ENCODE measurements at places on chromosomes 1 and 21.
A peak's percentile ranks its signal among the peaks of the same experiment; 100 is the strongest.

DNA sequence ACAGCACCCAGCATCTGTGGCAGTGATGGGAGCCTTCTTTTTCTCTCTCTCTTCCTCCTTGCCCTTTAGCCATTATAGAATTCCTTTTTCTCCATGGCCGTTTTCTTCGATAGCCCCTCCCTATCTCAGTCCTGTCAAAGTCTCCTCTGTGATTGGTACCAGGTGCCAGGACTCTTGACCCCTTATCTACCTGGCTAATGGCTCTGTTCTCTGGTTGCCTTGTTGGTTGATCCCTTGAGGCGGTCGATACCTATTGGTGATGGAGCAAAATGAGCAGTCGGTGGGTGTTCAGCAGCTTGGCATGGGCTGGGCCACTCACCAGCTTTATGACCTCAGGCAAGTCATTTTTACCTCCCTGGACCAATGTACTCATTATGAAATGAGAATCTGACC is 2.0 kb downstream of the ATF3 start:
- no peak for DNase-seq

- no peak for DNase-seq
These were observed 85.2 kb downstream of the TRIM11 start for GRCh38 chr1:228321435-228321834.

GRCh38 chr1:4256351-4256750 is 356.3 kb upstream of the C1orf174 start:
- DNase-seq, result no peak

DNA sequence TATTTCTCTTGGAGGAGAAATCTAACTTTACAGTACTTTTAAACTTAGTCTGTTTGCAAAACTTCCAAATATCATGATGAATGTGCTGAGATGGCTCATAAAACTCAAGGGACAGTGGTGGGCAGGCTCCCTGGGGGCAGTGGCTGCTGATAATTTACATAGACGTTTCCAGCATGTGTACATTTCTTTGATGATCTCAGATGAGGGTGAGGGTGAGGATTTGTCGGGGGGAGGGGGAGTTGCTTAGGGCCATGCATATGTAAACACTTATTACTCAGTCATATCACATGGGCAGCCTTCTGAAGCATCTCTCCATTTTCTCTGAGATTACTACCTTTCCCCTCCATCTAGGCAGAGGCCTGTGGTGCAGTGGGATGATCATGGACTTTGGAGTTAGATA is 152.9 kb upstream of the HMGB4 start:
- DNase-seq, result no peak

DNA sequence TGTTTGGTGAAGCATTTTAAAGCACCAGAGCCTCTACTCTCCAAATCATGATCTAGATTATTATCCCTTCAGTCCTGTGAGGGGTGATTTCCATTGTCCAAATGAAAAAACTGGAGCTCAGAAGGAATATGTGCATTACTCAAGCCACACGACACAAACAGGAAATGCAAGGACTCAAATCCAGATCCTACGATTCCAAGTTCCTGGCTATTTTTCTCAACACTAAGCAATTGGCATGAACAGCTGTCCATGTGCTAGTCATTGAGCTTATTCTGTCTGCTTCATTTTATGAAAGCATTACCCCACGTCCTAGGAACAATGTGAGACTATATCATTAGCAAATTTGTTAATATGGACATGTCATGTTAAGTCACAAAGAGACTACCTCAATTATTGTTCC is 273.1 kb upstream of the LYPLAL1 start:
- DNase-seq, result no peak

DNA sequence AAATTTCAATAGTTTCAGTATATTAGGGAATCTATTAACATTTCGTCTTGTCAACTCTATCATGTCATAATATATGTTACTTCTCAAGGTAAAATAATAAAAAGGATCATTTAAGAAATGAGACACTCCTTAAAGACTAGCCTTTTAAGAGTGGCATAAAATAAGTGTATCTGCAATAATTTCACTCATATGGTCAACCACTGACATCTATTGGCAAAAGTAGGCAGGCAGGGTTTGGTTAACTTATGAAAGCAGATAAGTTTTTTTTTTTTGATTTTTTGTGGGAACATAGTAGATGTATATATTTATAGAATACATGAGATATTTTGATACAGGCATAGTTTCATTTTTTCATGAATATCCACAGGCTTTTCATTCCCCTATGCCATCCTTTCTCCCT is 5.5 kb upstream of the RGS21 start:
- DNase-seq, result peak; percentile 5

GRCh38 chr1:4027492-4028138 is 127.5 kb upstream of the C1orf174 start:
- DNase-seq, result no peak

DNA sequence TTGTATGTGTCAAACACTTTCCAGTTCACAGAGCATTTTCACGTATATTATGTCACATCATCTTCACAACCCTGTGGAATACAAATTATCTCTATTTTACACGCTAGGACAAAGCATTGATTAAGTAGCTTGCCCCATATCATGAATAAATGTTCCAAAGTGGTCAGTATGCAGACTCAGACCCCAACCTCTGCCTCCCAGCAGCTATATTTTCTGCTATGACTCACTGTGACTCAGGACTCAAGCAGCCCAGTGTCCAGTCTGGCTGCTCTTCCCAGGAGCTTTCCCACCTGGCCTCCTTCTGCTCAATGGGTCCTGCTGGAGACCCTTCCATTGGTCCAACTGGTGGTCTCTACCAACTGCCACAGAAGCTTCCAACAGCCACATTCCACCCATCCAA is 56.0 kb upstream of the RAP1A start:
- no peak for DNase-seq

GRCh38 chr1:116231752-116232151 is 120.6 kb downstream of the MAB21L3 start:
- no peak for DNase-seq

GRCh38 chr1:184753117-184753516 is 1.5 kb downstream of the EDEM3 start:
- no peak for DNase-seq

DNA sequence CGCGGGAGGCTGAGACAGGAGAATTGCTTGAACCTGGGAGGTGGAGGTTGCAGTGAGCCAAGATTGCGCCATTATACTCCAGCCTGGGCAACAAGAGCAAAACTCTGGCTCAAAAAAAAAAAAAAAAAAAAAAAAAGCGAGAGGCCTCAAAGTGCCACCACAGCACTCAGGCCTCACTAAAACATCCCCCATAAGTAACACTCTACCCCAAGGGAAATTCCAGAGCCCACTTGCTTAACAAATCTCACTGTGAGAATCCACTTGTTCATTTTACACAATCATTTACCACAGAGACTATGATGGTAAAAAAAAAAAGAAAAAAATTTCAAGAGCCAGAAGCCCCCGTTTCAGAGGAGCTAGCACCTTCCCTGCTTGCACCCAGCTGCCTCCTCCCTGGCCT is 26.3 kb upstream of the EXOSC10 start:
- no peak for DNase-seq

DNA sequence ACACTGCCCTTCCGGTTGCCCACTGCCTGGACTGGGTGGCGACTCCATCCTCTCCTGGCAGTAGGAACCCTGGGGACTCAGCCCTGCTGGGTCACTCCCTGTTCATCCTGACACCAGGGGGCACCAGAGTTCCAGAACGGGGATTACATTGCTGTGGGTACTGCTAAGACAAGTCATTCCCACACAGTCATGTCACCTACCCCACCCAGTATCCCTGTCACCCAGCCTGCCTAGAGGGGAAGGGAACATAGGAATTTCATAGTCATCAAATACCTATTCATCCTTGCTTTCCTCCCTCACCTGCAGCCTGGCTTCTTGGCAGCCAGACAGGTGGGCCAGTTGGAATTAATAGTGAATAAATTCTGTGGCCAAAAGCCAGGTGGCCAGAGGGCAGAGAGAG is 9.8 kb upstream of the SFN start:
- DNase-seq, result peak; percentile 90

GRCh38 chr1:39668111-39668510 is 3.8 kb downstream of the NT5C1A start:
- no peak for DNase-seq

DNA sequence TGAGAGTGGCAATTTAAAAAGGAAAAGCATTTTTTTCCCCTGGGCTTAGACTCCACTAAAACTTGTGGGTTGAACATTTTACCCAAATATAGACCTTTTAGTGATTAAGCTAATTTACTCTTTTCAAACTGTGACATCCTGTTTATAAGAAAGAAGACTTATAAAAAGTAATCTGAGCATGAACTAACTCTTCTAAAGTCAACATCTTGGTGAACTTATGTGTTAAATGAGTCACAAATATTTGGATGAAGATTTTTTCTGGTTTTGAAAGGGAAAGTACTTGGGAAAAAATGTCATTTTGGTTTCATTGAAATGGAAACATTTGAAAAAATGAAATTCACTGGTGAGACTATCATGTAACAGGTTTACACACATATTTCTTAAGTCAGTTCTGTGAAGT is 109.8 kb downstream of the KCNK2 start:
- no peak for DNase-seq

GRCh38 chr1:15100121-15100879 is 53.2 kb upstream of the TMEM51 start:
- peak; percentile 87 for DNase-seq

GRCh38 chr1:158527190-158527815 is 26.9 kb downstream of the OR6Y1 start:
- peak; percentile 75 for DNase-seq

DNA sequence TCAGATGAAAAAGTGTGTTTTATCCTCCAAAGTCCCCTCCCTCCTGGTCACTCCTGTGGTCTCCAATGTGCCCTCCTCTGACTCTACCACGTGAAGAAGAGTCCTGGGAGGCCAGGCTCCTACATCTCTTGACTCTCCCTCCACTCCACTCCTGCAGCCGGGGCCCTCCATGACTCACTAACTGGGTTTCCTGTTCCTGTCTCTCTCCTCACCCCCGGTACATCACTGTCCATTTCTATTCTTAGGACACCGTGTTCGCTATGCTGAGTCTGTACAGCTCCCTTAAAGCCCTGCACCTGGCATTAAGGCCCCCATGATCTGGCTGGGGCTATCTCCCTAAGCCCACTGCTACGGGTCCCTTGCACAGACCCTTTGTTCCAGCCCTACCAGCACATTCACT is 93.4 kb downstream of the BCAR3 start:
- no peak for DNase-seq

- no peak for DNase-seq
These were observed 268.0 kb downstream of the ATG4C start for GRCh38 chr1:63051886-63052285.

- no peak for DNase-seq
These were observed 13.2 kb downstream of the ADGRB2 start for GRCh38 chr1:31750858-31751510.

DNA sequence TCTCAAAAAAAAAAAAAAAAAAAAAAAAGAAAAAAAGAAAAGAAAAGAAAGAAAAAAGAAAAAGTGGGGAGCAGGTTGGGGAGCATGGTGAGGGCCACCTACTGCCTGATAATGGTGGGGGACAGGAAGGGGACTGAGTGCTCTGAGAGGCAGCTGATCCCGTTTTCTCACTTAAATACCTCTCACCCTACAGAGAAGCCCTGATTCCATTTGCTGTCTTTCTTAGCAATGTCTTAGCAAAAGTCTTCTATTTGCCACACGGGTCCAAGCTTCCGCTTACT is 692 bp upstream of the H6PD start:
- DNase-seq, result no peak

- no peak for DNase-seq
These were observed 8.6 kb downstream of the NIPAL3 start for GRCh38 chr1:24424207-24424606.

DNA sequence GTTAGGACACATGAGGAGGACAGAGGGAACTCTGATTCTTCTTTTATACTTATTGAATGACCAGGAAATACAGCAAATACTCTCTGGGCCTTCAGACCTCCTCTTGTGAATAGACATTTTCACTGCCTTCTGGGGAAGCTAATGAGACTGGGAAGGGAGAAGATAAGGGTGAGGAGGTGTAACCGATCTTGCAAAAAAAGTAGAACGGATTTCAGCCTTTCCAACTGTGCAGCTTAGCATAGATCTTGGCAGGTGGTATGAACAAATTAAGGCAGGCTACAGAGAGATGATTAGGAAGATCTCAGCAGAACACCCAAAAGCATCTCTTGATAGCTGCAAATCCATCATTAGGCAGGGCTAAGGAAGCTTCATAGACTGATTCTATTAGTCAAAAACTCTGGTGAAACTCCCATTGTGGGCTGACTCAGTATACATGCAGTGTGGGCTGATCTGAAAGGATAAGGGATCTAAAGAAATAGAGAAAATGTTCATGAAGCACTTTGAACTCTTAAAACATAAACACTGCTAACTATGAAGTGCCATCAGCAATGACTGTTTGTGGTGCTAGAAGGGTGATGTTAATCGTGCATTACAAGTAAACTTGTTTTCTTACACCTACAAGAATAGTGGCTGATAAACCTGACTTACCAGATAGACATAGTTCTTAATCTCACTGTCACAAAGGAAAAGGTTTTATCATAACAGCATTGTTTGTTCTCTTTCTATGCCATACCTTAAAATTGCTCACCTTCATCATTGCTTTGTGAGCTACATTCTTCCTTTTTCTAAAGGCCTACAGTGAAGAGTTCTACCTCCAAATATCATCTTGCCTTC is 85.5 kb upstream of the PALMD start:
- DNase-seq, result no peak

GRCh38 chr1:163188947-163189346 is 13.8 kb downstream of the RGS5 start:
- DNase-seq, result no peak

DNA sequence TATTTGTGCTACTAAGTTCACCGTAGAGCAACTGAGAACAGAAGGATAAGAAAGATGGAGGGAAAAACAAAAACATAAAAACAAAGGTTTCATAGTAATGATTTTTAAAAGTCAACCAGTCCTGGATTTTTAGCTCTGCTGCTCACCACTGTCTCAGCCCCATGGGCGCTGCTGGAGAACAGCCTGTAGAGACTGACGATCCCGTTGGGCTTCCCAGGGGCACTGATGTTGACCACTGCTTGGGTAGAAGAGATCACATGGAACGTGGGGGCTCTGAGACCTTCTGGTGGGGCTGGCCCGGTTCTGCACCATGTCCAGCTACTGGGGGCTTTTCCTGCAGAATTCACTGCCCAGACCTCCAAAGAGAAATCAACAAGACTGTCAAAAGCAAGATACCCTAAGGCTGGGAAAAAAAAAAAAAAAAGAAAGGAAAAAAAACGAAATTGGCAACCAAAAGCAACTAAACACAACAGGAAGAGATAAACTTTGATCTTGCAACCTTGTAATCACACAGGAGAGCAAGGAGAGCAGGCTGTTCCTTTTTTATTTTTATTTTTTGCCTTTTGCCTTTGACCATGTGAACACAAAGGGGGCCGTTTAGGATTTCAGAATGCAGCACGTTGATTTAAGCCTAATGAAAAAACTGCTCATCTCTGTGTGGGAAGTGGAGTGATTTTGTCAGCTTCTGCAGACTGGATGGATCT is 83.5 kb downstream of the KCTD3 start:
- no peak for DNase-seq

- DNase-seq, result no peak
These were observed 8.0 kb downstream of the FCAMR start for GRCh38 chr1:206962272-206962671.

Data from GM23338 (cell line).